ENCODE measurements at places on chromosomes 2 and 18.

DNA sequence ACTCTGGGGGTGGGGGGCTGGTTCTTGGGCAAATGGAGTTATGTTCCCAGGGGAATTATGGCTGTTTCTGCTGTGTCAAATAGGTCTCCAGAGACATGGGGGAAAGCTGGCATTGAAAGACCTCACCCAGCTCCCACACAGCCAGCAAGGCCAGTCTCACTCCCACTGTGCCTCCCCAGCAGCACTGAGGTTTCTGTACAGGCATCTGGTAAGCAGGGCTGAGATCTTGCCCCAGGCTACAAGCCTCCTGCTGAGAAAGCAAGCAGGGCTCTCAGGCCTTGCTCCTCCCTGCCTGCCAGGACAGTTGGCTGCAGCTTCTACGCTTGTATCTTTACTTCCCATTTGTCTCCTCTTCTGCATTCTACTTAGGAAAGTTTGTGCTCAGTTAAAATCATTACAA, 50.5 kb upstream of the FHOD3 start:
- peak; percentile 48 for DNase-seq

GRCh38 chr18:55166260-55166598, 207.0 kb upstream of the CCDC68 start:
- no peak for DNase-seq

GRCh38 chr2:20961858-20962257, 82.0 kb downstream of the APOB start:
- DNase-seq = no peak

GRCh38 chr2:47237375-47238334, 82.5 kb upstream of the STPG4 start:
- DNase-seq = no peak

DNA sequence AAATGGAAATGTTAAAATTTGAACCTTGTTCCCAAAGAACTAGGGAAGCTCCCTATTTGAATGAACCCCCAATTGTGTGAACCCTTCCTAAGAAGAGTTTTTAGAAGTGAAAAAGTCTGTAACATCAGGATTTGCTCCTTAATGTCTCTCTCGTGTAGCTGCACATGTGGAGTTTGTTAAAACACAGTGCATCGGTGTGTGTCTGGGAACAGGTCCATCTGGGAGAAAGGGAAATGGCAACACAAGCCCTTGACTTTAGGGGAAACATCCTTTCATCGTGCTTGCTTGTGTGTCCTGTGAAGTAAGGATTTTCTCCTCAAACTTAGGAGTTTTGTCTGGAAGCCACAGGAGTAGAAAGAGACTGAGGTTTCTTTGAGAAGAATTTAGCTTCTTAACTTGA, 203.9 kb downstream of the PRKCE start:
- DNase-seq = no peak

DNA sequence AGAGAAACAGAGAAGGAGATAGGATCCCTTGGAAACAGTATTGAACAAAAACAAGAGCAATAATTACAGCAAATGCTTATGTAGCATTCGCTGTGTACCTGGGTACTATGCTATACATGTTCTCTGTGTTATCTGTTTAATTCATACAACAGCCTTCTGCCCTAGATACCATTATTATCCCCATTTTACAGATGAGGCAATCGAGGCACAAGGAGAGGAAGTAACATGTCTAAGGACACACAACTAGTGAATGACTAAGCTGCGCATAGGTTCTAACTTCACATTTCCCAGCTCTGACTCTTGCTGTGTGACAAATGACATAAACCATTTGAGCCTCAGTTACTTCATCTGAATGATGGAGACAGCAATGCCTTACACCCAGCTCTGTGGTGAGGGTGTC, 70.5 kb downstream of the VSNL1 start:
- DNase-seq = no peak

GRCh38 chr2:30252723-30253701, 21.7 kb downstream of the LBH start:
- no peak for DNase-seq

DNA sequence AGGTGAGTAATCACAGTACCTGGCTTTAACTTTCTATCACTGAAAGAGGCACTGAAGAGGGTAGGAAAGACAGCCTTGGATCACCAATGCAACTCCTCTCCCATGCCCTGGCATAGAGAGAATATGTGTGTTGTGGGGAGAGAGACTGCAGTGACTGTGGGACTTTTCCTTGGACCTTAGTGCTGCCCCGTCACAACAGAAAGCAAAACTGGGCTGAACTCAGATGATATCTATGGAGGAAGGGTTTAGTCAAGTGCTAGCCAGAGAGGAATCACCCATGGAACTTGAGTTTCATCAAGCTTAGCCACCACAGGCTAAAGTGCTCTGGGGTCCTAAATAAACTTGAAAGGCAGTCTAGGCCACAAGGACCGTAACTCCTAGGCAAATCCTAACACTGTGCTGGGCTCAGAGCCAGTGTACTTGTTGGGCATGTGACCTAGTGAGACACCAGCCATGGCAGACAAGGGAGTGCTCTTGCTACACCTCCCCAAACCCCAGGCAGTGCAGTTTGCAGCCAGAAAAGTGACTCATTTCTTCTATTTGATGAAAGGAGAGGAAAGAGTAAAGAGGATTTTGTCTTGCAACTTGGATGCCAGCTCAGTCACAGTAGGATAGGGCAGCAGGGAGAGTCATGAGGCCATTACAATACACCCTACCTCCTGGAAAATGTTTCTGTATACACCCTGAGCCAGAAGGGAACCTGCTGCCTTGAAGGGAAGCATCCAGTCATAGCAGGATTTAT, 105.8 kb upstream of the SPOPL start:
- no peak for DNase-seq

DNA sequence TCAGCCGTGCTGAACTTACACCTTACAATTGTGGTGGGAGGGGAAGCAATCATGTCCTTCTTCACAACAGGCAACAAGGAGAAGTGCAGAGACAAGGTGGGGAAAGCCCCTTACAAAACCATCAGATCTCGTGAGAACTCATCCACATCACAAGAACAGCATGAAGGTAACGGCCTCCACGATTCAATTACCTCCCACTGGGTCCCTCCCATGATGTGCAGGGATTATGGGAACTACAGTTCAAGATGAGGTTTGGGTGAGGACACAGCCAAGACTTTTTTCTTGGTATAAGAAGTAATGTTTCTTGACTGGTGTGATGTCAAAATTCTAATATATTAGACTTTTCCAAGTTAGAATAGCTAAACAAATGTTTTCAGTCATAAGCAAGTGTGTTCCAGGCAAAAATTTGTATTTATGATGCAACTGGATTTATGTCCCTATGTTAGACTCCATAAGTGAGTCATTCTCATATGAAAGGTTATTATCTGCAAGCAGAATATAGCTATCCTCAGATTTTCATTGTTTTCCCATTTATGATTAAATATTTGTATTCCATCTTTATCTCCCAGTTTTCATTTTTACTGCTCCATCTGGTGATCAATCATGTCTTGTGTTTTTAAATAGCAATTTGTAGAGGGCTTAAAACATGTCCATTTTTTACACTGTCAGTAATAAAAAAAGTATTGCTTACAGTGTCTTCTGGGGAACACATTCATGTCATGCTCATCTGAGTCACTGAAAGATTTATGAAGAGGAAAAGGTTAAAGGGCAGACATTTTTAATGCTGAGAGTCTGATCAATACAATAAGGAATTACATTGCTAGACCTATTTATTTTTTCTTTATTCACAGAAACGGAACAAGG, 995.2 kb upstream of the CDH2 start:
- no peak for DNase-seq

DNA sequence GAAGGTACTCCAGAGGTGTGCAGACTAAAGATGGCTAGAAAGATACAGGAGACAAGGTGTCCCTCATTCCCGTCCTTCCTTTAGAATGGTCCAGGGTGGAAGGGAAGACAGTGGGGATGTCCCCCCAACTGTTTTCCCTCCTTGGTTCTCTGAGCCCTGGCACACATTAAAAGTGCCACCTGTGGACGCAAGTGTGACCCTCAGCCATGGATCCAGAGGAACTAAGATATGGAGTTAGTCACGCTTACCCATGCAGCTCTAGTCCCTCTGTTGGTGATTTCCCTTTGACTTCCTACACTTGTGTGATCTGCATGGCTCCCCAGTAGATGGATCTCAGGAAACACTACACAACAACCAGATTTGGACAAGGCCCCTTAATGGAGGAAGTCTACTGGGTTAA, 113.1 kb upstream of the SRD5A2 start:
- DNase-seq = no peak

GRCh38 chr2:226836548-226836885, 663 bp downstream of the RHBDD1 start:
- DNase-seq = no peak

DNA sequence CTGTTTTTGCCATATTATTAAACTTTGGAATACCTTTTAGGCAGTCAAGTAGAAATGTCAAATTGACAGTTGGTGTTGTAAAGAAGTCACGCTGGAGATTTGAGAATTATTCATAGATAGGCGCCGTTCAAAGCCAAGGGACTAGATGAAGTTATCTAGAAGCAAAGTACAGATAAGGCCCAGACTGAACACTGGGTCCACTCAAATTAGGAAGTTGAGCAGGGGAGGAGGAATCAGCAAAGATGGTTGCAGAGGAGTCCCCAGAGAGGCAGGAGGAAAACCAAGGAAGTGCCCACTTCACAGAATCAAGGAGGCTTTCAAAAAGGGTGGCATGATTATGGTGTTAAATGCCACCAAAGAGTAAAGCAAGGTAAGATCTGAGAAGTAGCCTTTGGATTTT, 9.6 kb upstream of the ALS2 start:
- no peak for DNase-seq

DNA sequence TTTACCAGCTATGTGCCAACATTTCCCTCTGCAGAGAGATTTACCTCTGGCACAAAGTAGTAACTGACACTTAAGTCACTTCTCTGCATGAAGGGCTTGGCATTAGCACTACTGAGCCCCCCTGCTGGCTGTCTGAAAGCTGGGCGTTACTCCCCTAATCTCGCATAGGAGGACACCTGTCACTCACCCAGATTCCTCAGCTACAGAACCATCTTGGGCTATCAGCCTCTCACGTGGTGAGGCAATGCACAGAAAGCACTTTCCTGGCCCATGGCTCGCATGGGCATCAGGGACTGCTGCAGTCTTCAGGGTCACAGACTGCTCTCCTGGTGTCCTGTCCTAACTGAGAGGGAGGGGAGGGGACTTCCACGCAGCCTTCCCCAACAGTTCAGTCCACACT, 12.0 kb downstream of the SERPINE2 start:
- no peak for DNase-seq

- DNase-seq = no peak
Measured at GRCh38 chr2:23934259-23934658, 6.0 kb upstream of the UBXN2A start.

DNA sequence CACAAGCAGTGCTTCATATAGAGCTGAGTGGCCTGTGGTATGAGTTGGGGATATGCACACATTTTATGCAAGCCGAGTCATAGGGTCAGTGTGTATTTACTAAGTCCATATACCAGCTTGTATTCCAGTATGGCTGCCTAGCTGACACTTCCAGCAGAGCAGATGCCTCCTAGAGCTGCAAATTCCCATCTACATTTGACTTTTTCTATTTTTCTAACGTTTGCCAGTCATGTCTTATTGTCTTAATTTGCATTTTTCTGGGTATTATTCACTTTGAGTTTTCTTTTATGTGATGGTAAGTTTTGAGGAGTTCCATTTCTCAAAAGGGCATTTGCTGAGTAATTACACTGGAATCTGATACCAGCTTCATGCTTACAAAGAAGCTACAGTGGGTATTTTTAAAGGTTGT, 334.5 kb upstream of the CDH2 start:
- no peak for DNase-seq

DNA sequence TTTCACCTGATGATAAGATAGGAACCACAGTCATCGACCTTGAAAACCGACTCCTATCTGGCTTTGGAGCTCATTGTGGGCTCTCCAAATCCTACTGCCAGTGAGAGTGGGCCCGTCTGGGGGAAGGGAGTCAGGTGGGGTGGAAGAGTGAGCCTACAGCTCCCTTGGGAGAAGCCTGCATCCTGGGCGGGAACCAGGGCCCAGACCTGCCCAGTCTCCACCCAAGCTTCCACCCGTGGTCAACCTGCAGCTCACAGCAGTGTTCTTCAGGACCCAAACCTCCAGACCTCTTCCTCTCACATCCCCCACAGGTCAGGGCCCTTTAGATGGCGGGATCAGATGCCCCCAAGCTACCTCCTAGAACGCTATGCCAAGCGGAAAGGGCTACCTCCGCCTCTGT, 40.2 kb downstream of the LMAN2L start:
- no peak for DNase-seq

- DNase-seq = no peak
Measured at GRCh38 chr2:160838691-160839090, 321.5 kb upstream of the TANK start.

DNA sequence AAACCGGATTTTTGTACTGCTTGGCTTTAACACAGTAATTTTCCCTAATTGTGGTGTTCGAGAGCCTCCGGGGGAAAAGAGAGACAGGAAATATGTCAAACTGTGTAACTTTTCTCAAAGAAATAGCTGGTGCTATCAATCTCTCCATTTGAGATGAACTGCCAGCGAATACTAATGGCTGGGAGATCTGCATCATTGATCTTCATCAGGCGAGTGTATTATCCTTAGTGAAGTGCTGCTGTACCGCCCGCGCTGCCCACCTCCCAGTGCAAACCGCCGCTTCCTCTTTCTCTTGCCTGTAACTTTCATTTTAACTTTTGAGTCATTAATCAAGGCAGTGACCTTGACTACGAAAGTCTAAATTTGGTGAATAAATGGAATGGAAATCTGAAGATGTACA, 246.1 kb upstream of the ST6GAL2 start:
- no peak for DNase-seq

DNA sequence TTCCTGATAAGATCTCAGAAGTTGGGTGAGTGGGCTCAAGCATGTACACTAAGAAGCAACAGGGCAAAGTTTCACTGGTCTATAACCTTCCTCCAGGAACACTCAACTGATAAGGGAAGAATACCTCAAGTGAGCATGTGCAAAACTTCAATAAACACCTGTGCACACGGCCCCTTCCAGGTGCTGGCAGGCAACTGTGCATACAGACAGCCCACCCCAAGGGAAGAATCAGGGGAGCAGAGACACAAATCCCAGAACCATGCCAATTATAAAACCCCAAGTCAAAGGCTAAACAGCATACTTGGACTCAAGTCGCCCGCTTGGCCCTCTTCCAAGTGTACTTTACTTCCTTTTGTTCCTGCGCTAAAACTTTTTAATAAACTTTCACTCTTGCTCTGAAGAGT, 85.9 kb upstream of the RTN4 start:
- DNase-seq = no peak

- no peak for DNase-seq
Measured at GRCh38 chr2:119748135-119748534, 11.6 kb upstream of the PTPN4 start.

- no peak for DNase-seq
Measured at GRCh38 chr2:203016716-203017115, 2.0 kb downstream of the NBEAL1 start.

DNA sequence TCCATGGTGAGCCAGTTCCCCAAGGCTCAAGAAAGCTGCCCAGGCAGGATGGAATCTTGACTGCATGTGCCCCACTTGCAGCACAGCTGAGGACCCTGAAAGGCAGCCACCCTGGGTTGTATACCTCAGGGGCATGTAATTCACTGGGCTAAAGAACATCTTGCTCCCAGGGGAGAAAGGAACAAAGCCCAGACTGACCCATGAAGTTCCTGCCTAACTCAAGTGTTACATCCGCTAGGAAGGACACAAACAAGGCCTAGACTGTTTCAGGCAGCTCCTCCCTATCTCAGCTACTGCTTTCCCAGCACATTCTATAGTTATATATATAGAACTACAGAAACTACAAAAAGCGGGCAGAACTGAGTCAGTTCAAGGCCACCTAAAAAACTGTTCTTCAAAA, 69.0 kb downstream of the RBM43 start:
- DNase-seq = no peak

GRCh38 chr2:96895746-96896651, 26.1 kb upstream of the SEMA4C start:
- peak; percentile 49 for DNase-seq

GRCh38 chr2:203811491-203812221, 55.9 kb upstream of the CTLA4 start:
- no peak for DNase-seq
